ENCODE measurements at places on chromosomes 7 and 10.

DNA sequence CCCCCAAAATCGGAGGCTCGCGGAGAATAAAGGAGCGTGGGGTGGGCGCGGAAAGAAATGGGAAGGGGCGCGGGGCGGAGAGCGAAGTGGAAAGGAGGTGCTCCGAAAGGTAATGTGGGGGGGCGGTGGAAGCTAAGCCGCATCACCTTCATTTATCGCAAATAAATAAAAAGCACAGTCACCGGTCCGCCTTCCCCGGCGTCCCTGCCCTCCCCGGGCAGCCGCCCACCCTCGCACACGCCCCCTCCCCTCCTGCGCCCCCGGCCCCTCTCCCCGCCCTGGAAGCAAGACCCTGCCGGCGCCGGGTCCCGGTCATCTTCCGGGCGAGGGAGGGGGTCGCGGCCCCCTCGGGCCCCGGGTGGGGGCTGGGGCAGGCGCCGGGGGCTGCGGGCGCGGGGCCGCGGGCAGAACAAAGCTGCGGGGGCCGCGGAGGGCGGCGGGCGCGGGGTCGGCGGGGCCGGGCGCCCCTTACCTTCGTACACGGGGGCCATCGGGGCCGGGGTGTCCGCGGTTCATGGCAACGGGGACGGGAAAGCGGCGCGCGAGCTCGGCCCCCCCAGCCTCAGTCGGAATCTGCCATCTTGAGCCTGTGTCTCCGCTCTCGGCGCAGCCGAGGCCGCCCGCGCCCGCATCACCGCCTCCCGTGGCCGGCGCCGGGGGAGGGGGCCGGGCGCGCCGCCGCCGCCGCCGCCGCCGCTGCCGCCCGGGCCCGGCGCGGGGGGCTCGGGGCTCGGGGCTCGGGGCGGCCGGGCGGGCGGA lies 486 bp downstream of the HIPK2 start:
- DNase-seq = no peak

- DNase-seq = no peak
Observed at GRCh38 chr10:20632696-20633095, 264.4 kb downstream of the NEBL start.

DNA sequence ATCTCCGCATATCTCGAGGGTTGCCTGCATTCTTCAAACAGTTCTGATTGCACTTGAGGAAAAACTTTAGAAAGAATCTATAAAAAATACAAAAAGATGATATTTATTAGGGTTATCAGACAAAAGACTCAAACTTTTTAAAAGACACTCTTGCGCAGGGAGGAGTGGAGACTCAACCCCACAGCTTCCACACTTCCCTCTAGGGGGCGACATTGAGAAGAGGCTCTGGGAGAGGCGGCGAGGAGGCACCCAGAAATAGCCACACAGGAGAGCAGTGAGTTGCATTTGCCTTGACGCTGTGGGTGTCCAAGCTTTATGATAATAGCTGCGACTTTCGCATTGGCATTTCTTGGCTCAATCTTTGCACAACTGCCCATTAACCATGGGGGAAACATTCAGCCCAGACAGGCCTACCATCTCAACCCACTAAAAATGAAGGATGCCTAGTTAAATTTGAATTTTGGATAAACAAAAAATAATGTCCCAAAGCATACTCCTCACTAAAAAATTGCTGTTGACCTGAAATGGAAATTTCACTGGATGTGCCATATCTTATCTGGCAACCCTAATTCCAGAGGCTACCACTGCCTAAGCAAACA lies 86.2 kb downstream of the EBF3 start:
- DNase-seq = no peak

DNA sequence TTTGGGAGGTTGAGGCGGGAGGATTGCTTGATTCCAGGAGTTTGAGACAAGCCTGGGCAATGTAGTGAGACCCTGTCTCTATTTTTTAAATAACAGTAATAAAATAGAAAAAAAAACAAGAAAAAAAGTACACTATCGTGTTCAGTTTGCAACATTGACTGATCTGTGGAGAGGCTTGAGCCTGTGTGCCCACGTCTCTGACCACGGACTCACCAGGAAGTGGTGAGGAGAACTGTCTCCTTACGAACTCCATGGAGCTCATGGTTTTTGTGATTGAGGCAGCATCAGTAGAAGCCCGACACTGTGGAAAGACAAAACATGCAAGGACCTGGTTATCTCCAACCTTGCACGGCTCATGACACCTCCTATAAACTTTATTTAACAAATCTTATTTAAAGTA lies 23.9 kb upstream of the DNAJB6 start:
- DNase-seq = no peak

- DNase-seq = no peak
Observed at GRCh38 chr7:149369497-149369896, 91.4 kb downstream of the ZNF777 start.

DNA sequence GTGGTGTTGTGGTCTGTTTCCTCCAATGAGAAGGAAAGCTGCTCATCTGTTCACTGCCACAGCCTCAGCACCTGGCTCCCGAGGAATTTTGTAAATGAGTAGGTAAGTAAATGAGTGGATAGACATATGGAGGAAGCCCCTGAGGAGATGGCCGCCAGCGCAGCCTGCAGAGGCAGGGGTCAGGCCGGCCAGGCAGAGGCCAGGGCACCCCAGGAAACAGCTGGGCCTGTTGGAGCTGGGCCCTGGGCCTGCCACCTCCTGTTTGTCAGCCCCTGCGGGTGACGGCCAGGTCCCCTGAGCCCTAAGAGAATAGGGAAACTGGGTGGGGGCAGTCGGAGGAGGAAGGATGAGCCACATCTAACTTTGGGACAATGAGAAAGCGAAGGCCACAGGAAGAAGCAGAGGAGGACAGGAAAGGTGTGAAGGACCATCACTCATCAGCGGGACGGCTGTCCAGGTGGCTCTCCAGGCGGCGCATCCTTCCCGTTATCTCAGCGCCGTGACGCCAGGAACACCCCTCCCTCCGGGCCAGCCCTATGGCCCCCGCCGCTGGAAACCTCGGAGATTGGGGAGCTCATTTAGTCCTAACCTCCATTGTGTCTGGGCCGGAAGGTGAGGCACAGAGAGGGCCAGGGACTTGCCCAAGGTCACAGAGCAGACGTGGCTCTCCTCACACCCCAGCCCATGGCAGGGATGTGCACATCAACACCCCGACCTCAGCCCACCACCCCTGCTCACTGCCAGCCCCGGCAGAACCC lies 142.3 kb upstream of the UNC5B start:
- DNase-seq = no peak

- DNase-seq = no peak
Observed at GRCh38 chr7:115940460-115941060, 90.0 kb downstream of the TFEC start.

DNA sequence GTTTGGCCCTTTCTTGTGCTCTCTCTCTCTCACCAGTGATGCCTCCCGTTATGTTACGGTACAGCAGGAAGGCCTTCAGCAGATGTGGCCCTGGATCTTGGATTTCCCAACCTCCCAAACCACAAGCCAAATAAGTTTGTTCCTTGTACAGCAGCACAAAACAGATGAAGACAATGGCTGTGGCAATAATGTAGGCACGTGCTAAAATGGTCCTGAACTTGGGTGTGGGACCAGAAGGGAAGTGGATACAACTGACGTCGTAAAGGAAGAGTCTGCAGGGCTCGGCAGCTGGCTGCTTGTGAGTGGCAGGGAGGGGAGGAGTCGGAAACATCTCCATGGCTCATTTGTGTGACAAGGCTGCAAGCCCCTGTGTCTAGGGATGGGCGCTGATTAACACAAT lies 26.8 kb downstream of the PROSER2 start:
- peak; percentile 30 for DNase-seq

DNA sequence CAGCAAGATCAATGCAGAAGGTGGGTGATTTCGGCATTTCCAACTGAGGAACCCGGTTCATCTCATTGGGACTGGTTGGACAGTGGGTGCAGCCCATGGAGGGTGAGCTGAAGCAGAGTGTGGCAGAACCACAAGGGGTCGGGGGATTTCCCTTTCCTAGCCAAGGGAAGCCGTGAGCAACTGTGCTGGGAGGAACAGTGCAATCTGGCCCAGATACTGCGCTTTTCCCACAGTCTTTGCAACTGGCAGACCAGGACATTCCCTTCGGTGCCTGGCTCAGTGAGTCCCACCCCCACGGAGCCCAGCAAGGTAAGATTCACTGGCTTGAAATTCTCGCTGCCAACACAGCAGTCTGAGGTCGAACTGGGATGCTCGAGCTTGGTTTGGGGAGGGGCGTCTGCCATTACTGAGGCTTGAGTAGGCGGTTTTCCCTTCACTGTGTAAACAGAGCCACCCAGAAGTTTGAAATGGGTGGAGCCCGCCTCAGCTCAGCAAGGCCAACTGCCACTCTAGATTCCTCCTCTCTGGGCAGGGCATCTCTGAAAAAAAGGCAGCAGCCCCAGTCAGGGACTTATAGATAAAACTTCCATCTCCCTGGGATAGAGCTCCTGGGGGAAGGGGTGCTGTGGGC lies 58.6 kb upstream of the SLC26A5 start:
- DNase-seq = no peak

DNA sequence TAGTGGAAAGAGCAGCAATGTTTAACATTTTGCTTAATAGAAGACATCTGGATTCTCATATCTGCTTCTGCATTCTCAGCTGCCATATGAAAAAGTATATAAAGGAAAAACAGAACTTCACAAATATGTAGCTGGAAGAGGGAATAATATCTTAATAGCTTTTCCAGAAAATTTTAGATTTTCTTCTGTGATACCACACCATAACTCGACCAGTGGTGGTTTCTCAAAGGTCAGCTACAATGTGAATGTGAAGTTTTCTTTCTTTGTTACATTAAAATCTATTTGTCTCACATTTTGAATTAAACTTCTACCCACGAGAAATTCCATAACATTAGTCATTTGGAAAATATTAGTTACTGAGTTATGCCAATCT lies 339.8 kb downstream of the PARD3 start:
- DNase-seq = no peak

- DNase-seq = no peak
Observed at GRCh38 chr10:28769091-28769604, 91.8 kb downstream of the BAMBI start.

DNA sequence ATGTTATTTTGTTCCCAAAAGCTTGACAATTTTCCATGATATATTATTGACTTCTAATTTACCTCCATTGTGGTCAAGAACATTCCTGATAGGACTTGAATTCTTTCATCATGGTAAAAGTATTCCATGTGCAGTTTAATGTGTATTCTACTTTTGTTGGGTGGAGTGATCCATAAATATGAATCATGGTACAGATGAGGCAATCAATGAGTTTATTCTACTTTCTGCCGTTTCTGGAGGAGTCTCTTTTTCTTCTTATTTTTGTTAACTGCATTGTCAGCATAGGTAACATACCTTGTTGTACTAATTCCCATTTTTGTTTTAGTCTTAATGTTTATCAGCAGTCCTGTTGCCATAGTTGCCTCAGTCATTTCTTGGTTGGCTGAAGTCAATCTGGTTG lies 69.6 kb downstream of the SHOC2 start:
- no peak for DNase-seq

DNA sequence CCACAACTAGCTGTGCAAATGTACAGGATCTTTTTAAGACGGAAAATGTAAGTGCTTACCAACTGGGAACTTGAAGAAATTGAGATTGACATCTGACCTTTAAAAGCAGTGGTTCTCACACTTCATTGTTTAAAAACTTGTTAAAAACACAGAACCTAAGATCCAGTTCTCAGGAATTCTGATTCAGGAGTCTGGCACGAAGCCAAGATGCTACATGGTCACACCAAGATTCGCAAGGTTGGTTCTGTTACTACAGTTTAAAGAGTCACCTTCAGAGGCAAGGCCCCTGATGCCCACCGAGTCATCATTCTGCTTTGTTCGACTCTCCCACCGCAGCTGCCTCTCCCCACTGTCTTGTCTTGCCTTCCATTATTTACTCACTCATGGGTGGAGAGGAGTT lies 113.3 kb downstream of the GLI3 start:
- no peak for DNase-seq

GRCh38 chr7:67589183-67589582 lies 592.5 kb downstream of the TYW1 start:
- DNase-seq = no peak

GRCh38 chr7:136050462-136050847 lies 73.3 kb upstream of the MTPN start:
- DNase-seq = no peak

DNA sequence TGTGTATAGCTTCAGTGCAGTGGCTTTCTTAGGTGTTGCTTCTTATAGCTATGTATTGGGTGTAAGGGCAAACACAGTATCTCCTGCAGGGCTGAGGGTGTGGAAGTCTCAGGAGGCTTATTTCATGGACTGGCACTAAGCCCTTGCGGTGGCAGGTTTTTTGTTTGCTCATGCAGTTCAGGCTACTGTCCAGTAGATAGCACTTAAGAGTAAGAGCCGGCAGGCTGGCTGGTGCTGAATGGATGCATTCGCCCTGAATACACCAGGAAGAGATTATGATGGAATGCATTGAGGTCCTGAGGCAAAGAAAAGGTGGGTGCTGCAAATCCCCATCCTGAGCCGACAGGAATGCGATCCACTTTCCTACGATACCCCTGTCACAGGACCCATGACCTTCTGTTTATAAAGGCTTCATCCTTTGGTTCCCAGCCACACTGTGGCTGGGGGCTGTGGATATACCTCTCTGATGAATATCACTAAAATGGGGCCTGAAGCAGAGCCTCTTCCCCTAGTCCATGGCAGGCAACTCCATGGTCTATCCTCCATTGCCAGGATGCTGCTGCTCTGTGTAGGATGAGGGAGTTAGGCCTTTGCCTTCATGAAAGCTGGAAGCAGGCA lies 44.9 kb downstream of the ANXA8 start:
- DNase-seq = no peak

DNA sequence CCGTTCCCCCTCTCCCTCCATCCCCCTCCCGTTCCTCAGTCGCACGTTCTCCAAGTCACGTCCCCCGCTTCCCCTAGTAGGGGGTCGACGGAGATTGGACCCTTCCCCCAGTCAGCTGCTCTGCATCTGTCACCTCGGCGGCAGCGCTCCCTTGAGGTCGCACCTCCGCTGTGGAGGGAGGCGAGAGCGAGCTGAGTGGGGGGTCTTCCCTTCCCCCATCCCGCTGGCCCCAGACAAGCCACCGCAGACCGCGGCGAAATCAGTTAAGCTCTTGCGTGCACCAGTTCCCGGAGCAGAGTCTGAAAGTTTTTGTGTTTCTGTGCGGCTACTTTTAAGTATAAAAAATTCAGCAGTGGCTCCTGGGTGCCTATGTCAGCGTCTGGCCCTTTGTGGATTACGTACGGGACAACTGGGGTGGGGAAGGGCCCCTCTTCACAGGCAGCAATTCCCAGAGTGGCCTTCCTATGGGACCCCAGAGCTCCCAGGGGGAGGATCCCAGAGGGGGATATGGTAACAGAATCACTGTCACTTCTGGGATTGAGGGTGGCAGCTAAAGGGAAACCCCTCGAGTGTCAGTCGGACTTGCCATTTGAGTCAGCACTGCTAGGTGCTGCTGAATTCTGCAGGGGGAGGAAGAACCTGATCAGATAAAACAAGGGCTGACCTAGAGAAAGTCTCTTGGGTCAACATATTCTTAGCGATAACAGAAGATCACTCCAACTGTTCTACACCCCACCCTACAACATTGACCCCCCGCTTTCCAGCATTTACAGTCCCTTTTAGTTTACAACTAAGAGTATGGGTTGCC lies 12.5 kb upstream of the DDIT4 start:
- DNase-seq = no peak

- no peak for DNase-seq
Observed at GRCh38 chr7:51307651-51308210, 8.9 kb downstream of the COBL start.

All from tibial nerve (tissue), 4 donors.